ENCODE measurements at places on chromosomes 12 and 14. TPM values are rescaled to one million over a fixed set of nuclear protein-coding genes. Genes with fewer than 3 reads are reported as not detected.

DNA sequence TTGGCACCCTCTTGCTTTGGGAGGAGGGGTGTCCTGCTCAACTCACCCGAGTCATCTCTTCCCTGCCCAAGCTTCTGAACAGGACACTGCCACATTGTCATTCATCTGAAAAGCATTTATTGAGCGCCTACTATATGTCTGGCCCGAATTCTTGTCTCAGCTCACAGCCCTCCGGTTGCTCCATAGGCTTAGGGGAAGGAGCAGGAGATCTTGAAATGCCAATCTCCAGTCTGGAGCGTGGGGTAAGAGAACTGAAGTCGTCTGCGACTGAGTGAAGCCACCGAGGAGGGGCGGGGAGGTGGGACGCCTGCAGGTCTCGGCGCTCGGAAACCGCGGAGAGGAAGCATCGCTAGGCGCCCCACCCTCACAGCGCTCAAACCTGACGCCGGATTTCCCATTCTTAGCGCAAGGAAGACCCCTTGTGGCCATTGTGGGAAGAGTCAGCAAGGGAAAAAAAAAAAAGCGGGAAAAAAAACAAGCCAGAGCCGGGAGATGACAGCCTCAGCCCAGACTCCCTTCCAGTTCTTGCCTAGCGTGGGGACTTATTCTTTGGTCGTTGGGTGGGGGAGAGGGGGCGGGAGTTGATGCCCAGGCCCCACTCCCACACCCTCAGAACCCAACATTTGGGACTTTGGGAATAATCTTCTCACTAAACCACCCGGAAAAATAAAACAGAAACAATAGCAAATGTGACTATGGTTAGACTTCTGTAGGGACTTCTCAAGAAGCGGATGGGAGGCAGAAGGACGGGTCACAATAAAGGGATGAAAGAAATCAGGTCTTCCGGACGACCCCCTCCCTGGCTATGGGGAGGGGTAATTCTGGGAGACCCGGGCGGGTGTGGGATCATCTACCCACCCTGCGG is 28.2 kb upstream of the SMUG1 start:
- peaks cover 15% of the 10 kb centered on the region for H3K4me1 ChIP-seq
- peaks cover 15% of the 10 kb centered on the region for H3K27me3 ChIP-seq
- peak overlapping the region; percentile 30 for H3K4me3 ChIP-seq
- H3K36me3 ChIP-seq: no peaks in the 10 kb centered on the region
- no peak overlapping the region for H3K27ac ChIP-seq

SERPINA12 gene
- not detected for total RNA-seq

DNA sequence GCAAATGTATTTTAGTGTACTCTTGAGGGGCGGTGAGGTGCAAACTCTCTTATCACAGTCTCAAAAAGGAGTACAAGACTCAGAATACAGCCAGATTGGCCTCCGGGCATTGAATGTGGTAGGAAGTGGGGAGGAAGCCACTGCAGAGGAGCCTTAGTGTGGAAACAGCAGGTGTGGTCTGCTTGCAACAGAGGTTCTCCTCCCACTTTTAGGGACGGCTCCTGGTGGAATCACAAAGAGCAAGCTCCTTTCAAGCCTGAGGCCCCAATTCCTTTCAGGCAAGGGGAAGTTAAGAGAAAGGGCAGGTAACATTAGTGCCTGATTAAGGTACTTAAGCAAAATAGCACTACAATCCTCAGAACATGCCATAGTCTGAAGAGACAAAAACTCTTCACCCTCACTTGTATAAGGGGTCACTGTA is 23.7 kb upstream of the SLC2A3 start:
- H3K4me3 ChIP-seq: no peak overlapping the region
- no peak overlapping the region for H3K27ac ChIP-seq
- DNase-seq: no peak
- H3K27me3 ChIP-seq: no peaks in the 10 kb centered on the region
- no peaks in the 10 kb centered on the region for H3K36me3 ChIP-seq
- H3K4me1 ChIP-seq: peaks cover 14% of the 10 kb centered on the region

DNA sequence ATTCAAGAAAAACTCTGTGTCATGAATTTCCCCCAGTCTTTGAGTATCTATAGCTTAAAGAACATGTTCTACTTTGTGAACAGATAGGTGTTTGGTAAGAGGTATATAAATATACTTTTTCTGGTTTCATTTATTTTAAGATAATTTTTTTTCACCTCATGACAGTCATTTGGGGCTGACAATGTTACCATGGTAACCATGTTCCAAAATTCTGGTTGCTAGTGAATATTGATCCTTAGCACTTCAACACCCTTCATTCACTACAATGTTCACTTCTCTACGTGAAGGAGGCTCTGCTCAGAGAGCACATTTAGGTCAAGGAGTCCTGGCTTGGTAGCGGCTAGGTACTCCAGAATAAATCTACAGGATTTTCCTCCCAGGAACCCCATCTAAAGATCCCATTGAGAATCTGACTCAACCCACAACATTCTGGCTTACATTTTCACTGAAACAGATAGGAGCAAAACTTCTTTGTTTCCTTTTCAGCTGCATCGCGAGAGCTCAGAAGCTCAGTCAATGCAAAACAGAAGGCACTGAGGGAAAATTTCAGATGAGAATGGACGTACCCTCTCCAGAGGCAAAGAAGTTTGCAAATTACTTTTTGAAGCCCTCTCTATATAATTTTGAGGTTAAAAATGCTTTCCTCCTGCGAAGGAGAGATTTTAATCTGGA is 93.6 kb downstream of the ARF6 start:
- H3K27ac ChIP-seq: peak overlapping the region; percentile 90
- H3K4me1 ChIP-seq: peaks cover 27% of the 10 kb centered on the region
- H3K27me3 ChIP-seq: no peaks in the 10 kb centered on the region
- H3K36me3 ChIP-seq: no peaks in the 10 kb centered on the region

- peaks cover 13% of the 10 kb centered on the region for H3K4me1 ChIP-seq
- no peaks in the 10 kb centered on the region for H3K36me3 ChIP-seq
- no peak for DNase-seq
- no peak overlapping the region for H3K27ac ChIP-seq
- H3K27me3 ChIP-seq: no peaks in the 10 kb centered on the region
Measured at GRCh38 chr14:74946659-74947281, 8.6 kb downstream of the PGF start.

ABHD12B gene
- 0.18 TPM for total RNA-seq
